Uterus (tissue), 4 donors: ENCODE measurements at places on chromosomes 11 and 22. TPM values are rescaled to one million over a fixed set of nuclear protein-coding genes. Genes with fewer than 3 reads are reported as not detected.

GRCh38 chr22:24093855-24094254, 82.8 kb downstream of the CABIN1 start:
- no peak for DNase-seq

DNA sequence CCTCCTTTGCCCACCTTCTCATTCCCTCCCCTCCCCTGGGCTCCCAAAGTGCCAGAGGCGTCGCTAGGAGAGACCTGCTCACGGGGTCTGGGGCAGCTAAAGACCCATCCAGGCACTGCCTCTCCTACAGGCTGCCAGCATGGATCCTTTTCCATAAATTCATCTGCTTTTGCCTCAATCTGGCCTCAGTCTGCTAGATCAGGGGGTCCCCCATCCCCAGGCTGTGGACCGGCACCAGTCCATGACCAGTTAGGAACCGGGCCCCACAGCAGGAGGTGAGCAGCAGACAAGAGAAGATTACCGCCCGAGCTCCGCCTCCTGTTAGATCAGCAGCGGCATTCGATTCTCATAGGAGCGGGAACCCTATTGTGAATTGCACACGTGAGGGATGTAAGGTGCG, 12.3 kb downstream of the LTO1 start:
- DNase-seq: no peak

CD151 gene
- total RNA-seq: 382 TPM

- no peak for DNase-seq
These were observed 54.4 kb upstream of the EMID1 start for GRCh38 chr22:29151316-29151715.

- no peak for DNase-seq
These were observed 55.8 kb downstream of the CD6 start for GRCh38 chr11:61027141-61027840.

- DNase-seq: no peak
These were observed 113.5 kb upstream of the IGLL5 start for GRCh38 chr22:22773979-22774604.

CRYBB1 gene
- not detected for total RNA-seq

- no peak for DNase-seq
These were observed 7.7 kb upstream of the NPAS4 start for GRCh38 chr11:66413167-66413566.
